T-helper 1 cell (primary cell): ENCODE measurements at places on chromosomes 4 and X.

DNA sequence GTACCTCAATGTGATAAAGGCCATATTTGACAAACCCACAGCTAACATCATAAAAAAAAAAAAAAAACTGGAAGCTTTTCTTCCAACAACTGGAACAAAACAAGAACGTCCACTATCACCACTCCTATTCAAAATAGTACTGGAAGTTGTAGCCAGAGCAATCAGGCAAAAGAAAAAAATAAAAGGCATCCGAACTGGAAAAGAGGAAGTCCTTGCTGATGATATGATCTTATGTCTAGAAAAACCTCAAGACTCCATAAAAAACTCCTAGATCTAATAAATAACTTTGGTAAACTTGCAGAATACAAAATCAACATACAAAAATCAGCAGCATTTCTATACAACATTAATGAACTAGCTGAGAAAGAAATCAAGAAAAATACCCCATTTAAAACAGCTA, 134.3 kb downstream of the TEX11 start:
- no peak for DNase-seq

DNA sequence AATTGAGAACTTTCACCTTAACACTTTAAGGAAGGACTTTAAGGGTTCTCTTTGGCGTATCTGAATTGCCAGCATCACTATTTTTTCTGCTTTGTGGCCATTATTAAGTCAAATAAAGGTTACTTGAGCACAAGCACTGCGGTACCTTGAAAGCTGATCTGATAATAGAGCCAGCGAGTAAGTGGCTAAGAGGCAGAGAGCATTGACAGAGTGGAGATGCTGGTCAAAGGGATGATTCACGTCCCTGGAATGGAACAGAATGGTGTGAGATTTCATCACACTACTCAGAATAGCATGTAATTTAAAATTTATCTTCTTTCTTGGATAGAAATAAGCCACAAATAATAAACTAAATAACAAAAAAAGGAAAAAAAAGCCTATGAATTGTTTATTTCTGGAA, 57.1 kb upstream of the NPFFR2 start:
- no peak for DNase-seq

GRCh38 chrX:150581093-150581775, 12.8 kb downstream of the MTM1 start:
- no peak for DNase-seq

DNA sequence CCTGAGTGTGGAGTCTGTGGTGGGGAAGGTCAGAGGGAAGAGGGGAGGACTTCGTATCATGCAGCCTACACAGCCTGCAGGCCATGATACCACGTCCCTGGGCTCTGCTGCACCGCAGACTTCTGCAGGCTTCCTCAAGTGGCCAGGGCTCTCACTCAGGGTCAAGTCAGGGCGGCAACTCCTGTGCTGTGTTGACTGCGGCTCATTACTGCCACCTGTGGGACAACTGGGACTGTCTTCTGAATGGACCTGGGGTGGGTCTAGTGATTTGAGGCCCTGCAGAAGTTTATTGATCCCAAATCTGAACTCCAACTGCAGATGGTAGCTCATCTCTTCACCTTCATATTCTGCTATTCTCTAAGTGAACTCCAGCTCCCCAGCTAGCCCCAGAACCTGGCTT, 167.1 kb downstream of the NSUN7 start:
- DNase-seq = no peak

DNA sequence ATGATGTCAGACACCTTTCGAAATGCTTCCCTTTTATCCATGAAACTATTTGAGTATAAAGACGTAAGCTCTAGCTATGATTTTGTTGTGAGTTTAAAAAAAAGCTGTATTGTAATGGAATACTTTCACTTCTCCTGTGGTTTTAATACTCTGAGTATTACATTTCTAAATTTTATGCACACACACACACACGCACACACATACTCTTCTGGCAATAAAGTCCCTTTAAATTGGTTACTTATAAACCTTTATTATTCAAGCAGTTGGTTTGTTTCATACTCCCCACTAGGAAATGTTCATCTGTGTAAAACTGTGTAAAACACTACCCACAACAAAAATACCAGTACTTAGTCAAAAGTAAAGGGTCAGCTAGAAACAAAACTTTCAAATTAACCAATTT, 18.2 kb downstream of the VAMP7 start:
- DNase-seq = no peak

DNA sequence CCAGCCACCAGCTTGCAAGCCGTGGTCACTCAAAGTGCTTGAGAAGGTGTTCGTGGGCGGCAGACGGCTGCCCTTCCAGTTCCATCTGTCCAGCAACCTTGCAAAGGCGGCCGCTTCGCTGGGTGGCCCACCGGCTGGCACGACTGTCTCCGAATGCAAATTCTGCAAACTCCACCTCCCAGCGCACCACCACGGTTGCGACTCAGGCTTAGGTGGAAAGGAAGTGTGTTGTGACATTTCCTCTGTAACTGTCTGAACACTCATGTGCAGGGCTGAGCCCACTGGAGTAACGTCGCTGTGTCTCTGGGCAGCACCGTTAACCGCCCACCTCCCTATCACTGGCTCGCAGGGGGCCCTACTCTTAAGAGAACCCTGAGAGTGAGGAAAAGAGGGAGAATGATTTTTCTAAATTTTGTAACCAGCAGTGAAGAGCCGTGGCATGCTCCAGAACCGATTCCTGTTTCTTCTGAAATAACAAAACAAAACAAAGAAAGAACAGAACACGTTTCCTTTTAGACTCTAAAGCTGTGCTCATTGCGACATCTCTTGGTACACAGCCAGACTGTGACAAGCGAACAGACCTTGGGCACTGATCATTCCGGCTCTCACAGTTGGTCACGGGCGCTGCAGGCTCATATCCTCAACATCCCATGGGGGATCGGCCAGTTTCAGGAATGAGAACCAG, at the start of gene P2RY8:
TSS of gene P2RY8 (minus strand) at position 155 of the 685 bp plus-strand sequence. CDS start 70,627 bp downstream, outside the sequence.
- DNase-seq = peak; percentile 34

GRCh38 chr4:8378776-8379175, 61.7 kb downstream of the ACOX3 start:
- DNase-seq = no peak

GRCh38 chr4:87353592-87353991, 30.9 kb upstream of the HSD17B13 start:
- DNase-seq = peak; percentile 2

DNA sequence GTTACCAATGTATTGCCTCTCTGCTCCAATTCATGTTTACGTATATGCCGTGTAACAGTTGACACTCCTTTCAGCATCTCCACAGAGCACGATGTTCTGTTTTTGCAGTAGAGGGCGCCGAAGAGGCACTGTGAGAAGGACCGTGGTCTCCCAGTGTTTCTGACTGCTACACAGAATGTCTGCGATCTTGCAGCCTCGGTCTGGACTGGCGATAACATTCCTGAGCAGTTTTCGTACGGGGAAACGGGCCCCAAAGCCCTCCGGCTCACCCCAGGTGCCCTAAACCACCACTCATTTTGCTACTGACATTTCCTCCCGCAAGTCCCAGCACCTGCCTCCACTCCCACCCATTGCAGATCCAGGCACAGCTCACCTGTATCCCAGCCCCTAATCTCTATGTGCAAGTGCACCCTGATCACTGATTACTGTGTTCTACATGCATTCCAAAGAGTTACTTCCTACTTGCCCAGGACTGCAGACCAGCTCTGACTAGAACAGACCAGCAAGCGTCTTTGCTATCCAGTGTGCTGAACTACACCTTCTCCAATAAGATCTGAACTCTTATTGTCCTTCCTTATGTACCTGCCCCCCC, 12.4 kb upstream of the NFXL1 start:
- no peak for DNase-seq

DNA sequence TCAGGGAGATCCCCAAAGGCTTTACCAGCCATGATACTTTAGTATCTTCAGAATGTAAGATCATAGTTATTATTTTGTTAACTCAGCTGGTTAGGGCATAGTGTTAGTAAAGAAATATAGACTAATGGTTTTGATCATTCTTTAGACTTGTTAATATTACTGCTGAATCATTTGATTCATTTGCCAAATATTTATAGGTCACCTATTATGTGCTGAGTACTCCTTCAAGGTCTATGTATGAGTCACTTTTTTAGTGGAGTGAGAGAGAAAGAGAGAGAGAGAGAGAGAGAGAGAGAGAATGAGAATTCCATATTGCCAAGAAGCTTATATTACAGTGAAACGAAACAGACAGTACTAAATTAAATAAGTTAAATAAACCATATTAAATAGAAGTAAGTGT, 110.3 kb downstream of the UBE2NL start:
- DNase-seq = no peak

- DNase-seq = no peak
These were observed 43.7 kb downstream of the ANTXR2 start for GRCh38 chr4:80029364-80029763.

GRCh38 chr4:127138586-127138985, 494.2 kb upstream of the INTU start:
- no peak for DNase-seq

DNA sequence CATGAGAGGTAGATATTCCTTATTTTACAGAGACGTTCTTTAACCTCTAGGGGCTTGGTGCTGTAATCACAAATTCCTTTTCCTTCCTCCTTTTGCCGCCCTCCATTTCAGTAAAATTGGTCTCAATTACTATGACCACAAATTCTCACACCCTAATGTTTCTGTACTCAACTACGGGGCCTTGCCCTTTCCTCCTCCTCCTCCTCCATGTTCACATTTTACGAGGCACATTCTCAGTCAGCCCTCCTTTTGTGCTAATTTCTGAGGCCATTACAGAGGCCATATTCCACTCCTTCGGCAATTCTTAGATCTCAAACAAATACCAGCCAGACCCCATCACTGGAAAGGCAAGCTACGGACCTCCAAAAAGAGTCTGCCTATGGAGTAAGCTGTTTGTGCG, 92.1 kb downstream of the SH3KBP1 start:
- DNase-seq = no peak

- DNase-seq = no peak
These were observed 1.0 kb upstream of the MECP2 start for GRCh38 chrX:154098551-154098950.

GRCh38 chrX:9878146-9878820, 88.9 kb upstream of the CLDN34 start:
- no peak for DNase-seq

- no peak for DNase-seq
These were observed 37.4 kb upstream of the GRPEL1 start for GRCh38 chr4:7105276-7105675.

- DNase-seq = no peak
These were observed 4.7 kb upstream of the GSX2 start for GRCh38 chr4:54095110-54095825.

- no peak for DNase-seq
These were observed 123.5 kb downstream of the IL15 start for GRCh38 chr4:141759796-141760425.

DNA sequence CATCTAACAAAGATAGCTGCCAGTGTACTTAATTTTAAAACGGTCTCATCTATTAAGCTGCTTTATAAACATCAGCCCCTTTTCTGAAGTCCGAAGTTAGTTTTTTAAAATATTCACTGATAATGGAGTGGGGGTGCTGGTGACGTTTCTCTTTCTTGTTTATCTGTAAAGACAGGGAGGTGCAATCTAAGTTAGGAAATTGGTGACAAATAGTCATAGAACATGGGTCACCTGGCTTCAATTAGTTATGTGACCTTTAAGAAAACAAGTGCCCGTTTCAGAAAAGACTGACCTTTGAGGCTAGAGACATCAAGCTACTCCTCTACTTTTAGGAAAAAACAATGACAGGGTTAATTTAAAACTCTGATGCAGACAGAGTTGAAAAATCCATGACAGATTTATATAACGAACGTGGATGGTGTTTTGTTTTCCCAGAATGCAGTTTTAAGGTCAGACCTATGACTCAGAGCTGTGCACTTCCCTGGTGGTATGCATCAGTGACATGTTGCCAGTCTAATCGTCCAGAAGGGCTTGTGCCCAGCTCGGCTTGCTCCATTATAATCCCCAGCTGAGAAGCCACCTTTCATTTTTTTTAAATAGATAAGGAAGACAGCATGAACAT, 38.2 kb downstream of the FHL1 start:
- DNase-seq = no peak

GRCh38 chr4:168679819-168680218, 183.0 kb downstream of the PALLD start:
- DNase-seq = no peak

- no peak for DNase-seq
These were observed 53.4 kb downstream of the PALLD start for GRCh38 chr4:168550064-168550766.

DNA sequence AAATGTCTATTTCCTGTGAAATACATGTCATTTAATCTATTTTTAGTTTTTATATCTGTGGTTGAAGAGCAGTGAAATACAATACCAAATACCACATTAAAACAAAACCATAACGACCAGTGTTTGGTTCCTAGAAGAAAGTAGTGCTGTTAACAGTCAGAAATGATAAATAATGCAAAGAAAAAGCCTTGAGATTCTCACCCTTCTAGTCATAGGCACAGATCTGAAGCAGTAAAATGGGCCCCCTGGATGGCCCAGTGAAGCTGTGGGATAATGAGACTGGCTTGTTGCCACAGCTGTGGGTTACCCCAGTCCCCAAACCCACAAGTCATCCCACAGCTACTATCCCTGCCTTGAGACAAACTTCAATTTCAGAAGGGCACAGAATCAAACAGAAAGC, 137.3 kb upstream of the RPL34 start:
- no peak for DNase-seq

GRCh38 chr4:126419266-126419665, 1104.5 kb downstream of the FAT4 start:
- DNase-seq = no peak

DNA sequence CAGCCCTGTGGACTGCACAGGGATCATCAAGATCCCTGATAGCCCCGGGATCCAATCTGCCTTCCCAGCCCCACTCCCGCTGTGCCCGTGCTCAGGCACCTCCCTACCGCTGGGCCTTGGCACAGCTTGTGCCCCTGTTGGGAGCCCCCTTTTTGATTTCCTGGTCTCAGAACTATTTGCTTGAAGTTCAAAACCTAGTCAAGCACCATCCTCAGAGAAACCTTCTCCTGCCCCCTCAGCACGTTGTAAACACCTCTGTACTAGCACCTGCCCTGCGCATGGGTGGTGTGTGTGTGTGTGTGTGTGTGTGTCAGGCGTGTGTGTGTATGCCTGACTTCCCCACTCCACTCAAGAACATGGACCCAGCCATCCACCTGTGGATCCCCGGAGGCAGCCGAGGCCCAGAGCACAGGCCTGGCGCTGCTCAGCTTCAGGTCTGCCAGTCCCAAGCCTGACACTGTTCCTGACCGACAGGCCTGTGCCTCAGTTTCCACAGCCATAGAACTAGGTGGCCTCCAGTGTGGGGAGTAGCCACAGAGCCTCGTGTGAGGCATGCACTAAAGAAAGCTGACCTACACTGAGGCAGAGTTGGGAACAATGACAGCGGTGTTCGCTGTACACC, 65.5 kb downstream of the ADRA2C start:
- no peak for DNase-seq

GRCh38 chr4:68183417-68183816, 53.7 kb upstream of the TMPRSS11F start:
- DNase-seq = no peak

DNA sequence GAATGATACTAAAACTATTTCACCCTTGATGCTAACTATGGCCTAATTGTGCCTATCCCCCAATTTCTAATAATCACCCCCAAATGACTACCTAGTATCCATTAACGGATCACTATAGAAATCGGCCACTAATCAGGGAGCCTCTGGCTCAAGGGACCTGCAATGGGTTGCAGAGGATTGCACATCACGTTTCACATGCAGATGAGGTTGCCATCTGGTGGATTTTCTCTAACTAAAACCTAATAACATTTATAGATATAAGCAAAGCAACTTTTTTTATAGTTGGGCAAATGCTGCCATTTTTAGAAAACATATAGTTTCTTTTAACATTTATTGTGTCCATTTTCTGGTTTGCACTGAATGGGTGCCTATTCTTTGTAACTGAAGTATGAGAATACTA, 28.3 kb upstream of the ALG13 start:
- DNase-seq = no peak
